Epithelial cell of proximal tubule (primary cell): ENCODE measurements at places on chromosomes 16 and 17. TPM values are rescaled to one million over a fixed set of nuclear protein-coding genes. Genes with fewer than 3 reads are reported as not detected.

The VPS25 gene
- total RNA-seq, result 90.1 and 136 TPM in 2 replicates

The ADAMTS18 gene
- total RNA-seq, result under 0.01 and 0.98 TPM in 2 replicates

The MAPT gene
- 0.06 and 0.07 TPM in 2 replicates for total RNA-seq

The PDIA2 gene
- not detected in 2 replicates for total RNA-seq

The EVPLL gene
- not detected in 2 replicates for total RNA-seq

The DNAH9 gene
- 0.07 TPM in 1 of 2 replicates, not detected in the other for total RNA-seq

The GPRC5C gene
- 48.3 and 61.7 TPM in 2 replicates for total RNA-seq

The RAB11FIP4 gene
- 9.1 and 15.1 TPM in 2 replicates for total RNA-seq

The SYNGR3 gene
- total RNA-seq, result 8.5 and 22.0 TPM in 2 replicates

The MARVELD3 gene
- 2.2 and 7.9 TPM in 2 replicates for total RNA-seq

The SPNS2 gene
- 110 and 162 TPM in 2 replicates for total RNA-seq

The LGALS9B gene
- total RNA-seq, result not detected in 2 replicates

The TBC1D3C gene
- total RNA-seq, result not detected in 2 replicates

The FOXJ1 gene
- 2.6 and 3.0 TPM in 2 replicates for total RNA-seq

The GNAO1 gene
- 1.1 TPM in 1 of 2 replicates, not detected in the other for total RNA-seq

The CCL1 gene
- not detected in 2 replicates for total RNA-seq

The PRSS36 gene
- total RNA-seq, result 0.29 and 1.3 TPM in 2 replicates

The MT1M gene
- total RNA-seq, result 19.1 and 124 TPM in 2 replicates

The KRTAP9-2 gene
- total RNA-seq, result not detected in 2 replicates

The GNGT2 gene
- 1.4 and 1.8 TPM in 2 replicates for total RNA-seq

The C17orf50 gene
- total RNA-seq, result 1.0 TPM in 1 of 2 replicates, not detected in the other

The TMEM220 gene
- 1.9 TPM in 1 of 2 replicates, not detected in the other for total RNA-seq

The TMEM88 gene
- 7.3 and 19.8 TPM in 2 replicates for total RNA-seq

The NHERF2 gene
- 29.9 and 42.2 TPM in 2 replicates for total RNA-seq

The CACNA1G gene
- not detected in 2 replicates for total RNA-seq

The NHLRC4 gene
- total RNA-seq, result 0.35 and 0.51 TPM in 2 replicates

The CLN3 gene
- total RNA-seq, result 15.5 and 16.0 TPM in 2 replicates

The IGF2BP1 gene
- 9.0 and 15.7 TPM in 2 replicates for total RNA-seq

The TNS4 gene
- 0.51 TPM in 1 of 2 replicates, not detected in the other for total RNA-seq

The DOC2B gene
- total RNA-seq, result 18.1 and 29.7 TPM in 2 replicates

The DRG2 gene
- 35.3 and 57.5 TPM in 2 replicates for total RNA-seq

The ACSM2A gene
- 0.12 TPM in 1 of 2 replicates, not detected in the other for total RNA-seq

The NPLOC4 gene
- 51.9 and 81.4 TPM in 2 replicates for total RNA-seq

The PPM1E gene
- 0.43 and 1.7 TPM in 2 replicates for total RNA-seq

The PPP1R27 gene
- 0.17 and 0.36 TPM in 2 replicates for total RNA-seq

The ESRP2 gene
- 25.5 and 26.7 TPM in 2 replicates for total RNA-seq

The ARHGAP44 gene
- total RNA-seq, result 1.9 and 5.8 TPM in 2 replicates

The DCUN1D3 gene
- total RNA-seq, result 7.2 and 7.5 TPM in 2 replicates

The CDRT15L2 gene
- total RNA-seq, result not detected in 2 replicates

The HP gene
- total RNA-seq, result not detected in 2 replicates

The VASN gene
- 19.0 and 33.7 TPM in 2 replicates for total RNA-seq

The ST6GALNAC1 gene
- total RNA-seq, result 0.36 and 0.52 TPM in 2 replicates

The RAMP2 gene
- total RNA-seq, result 1.0 and 4.3 TPM in 2 replicates

The MILR1 gene
- 1.2 TPM in 1 of 2 replicates, not detected in the other for total RNA-seq

The SNN gene
- total RNA-seq, result 10.9 and 11.2 TPM in 2 replicates

The GSE1 gene
- total RNA-seq, result 19.4 and 41.9 TPM in 2 replicates

The RBFOX1 gene
- not detected in 2 replicates for total RNA-seq

The KRT37 gene
- not detected in 2 replicates for total RNA-seq

The TMEM204 gene
- total RNA-seq, result 1.4 TPM in 1 of 2 replicates, not detected in the other

The HAS3 gene
- 14.0 and 16.4 TPM in 2 replicates for total RNA-seq
